ENCODE measurements at places on chromosomes 3 and 15. TPM values are rescaled to one million over a fixed set of nuclear protein-coding genes. Genes with fewer than 3 reads are reported as not detected.

Gene ARGFX
- not detected for total RNA-seq

Gene APBA2
- total RNA-seq: 10.0 TPM

Gene MCF2L2
- 0.64 TPM for total RNA-seq

Gene XCR1
- not detected for total RNA-seq
